Lung (tissue), 17 donors: ENCODE measurements at places on chromosomes 3 and 15. TPM values are rescaled to one million over a fixed set of nuclear protein-coding genes. Genes with fewer than 3 reads are reported as not detected.

GRCh38 chr15:62506217-62506805 lies 341.2 kb upstream of the C2CD4B start:
- peaks cover 35% of the 10 kb centered on the region for H3K4me1 ChIP-seq
- no peaks in the 10 kb centered on the region for H3K36me3 ChIP-seq
- H3K4me3 ChIP-seq, result no peak overlapping the region
- peak; percentile 20 for DNase-seq
- no peaks in the 10 kb centered on the region for H3K27me3 ChIP-seq
- H3K27ac ChIP-seq, result peak overlapping the region; percentile 76

DNA sequence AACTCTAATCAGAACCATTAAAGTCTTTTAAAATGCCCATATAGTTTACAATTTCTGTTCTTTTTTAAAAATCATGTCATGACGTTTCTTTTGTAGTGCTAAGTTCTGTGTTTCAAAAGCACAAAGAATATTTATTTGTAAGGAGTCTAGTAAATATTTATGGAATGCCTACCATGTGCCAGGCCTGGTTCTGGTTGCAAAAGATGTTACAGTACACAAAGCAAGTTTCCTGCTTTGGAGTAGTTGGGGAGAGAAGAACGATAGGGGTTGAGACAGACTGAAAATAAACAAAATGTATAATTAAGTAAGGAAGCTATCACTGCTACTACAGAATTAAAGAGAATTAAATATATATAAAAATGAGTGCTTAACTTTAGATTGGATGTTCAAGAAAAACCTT lies 86.8 kb upstream of the CMSS1 start:
- H3K27me3 ChIP-seq, result no peaks in the 10 kb centered on the region
- no peak overlapping the region for H3K4me3 ChIP-seq
- H3K27ac ChIP-seq, result no peak overlapping the region
- no peak for DNase-seq

The GPR62 gene
- not detected for total RNA-seq

The TMEM158 gene
- total RNA-seq, result 3.4 TPM
